SHP77 treated with DMSO at 0.1 percent for 48 hours (cell line): ENCODE measurements at places on chromosomes 6 and 20.
A peak's percentile ranks its signal among the peaks of the same experiment; 100 is the strongest.

DNA sequence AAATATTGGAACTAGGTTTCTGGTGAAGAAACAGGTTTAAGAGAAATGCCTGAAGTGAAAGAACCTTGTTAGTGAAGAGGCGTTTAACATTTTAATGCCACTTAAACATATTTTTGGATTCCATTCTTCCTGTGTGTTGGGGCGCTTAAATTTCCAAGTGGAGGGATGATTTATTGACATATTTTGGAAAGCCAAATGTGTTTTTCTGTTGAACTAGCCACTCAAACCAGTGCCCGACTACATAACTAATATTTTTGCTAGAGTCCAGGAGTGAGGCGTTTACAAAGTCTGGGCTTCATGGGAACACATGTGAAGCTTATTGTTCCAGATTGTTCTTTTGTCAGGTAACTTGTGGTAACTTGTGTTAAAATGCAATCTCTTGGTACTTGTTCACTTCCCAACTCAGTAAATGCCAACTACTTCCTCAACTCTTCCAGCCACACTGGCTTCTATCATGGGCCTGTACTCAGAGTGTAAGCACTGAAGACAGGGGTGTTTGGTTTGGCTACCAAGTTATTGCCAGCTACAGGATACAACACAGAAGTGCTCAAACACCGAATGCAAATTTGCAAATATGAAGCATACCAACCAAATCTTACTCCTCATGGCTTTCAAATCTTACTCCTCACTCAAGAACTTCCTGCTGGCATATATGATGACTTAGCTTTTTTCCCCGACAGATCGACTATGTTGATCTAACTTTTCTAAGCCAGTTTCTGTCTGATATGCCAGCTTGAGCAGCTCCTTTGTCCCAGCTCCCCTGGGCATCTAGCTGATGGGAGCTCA is 2.0 kb upstream of the ZNFX1 start:
- no peak for DNase-seq

DNA sequence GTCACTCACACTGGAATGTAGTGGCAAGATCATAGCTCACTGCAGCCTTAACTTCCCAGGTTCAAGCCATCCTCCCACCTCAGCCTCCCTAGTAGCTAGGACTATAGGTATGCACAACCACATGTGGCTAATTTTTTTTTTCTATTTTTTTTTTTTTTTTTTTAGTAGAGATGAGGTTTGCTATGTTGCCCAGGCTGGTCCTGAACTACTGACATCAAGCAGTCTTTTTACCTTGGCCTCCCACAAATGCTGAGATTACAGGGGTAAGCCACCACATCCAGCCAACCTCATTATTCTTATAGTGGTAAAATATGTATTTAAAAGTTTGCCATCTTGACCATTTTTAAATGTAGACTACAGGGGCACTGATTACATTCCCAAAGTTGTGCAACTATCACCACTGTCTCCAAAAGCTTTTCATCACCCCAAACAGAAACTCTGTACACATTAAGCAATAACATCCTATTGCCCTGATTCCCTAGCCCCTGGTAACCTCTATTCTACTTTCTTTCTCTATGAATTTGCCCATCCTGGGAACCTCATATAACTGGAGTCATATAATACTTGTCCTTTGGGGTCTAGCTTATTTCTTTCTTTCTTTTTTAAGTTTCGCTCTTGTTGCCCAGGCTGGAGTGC is 268.0 kb upstream of the JARID2 start:
- DNase-seq, result no peak

DNA sequence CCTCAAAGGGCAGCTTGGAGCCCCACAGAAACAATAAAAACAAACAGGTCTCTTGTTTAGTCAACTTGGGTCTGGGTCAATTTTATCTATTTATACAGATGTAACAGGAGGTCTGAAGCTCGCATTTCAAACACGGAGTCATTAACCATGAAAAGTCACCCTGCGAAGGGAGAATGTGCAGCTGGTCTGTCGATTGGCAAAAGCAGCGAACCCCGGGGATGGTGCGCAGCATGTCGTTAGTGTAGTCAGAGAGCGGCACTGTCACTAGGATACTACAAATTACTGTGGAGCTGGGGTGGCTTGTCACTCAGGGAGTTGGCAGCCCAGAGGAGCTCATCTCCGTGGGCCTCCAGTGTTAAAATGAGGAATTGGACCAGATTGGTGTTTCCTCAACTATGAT is 190.4 kb upstream of the ARG1 start:
- no peak for DNase-seq

- DNase-seq, result no peak
Observed at GRCh38 chr20:48635361-48635760, 192.4 kb downstream of the PREX1 start.

- DNase-seq, result no peak
Observed at GRCh38 chr6:134281388-134281787, 36.5 kb downstream of the SGK1 start.

DNA sequence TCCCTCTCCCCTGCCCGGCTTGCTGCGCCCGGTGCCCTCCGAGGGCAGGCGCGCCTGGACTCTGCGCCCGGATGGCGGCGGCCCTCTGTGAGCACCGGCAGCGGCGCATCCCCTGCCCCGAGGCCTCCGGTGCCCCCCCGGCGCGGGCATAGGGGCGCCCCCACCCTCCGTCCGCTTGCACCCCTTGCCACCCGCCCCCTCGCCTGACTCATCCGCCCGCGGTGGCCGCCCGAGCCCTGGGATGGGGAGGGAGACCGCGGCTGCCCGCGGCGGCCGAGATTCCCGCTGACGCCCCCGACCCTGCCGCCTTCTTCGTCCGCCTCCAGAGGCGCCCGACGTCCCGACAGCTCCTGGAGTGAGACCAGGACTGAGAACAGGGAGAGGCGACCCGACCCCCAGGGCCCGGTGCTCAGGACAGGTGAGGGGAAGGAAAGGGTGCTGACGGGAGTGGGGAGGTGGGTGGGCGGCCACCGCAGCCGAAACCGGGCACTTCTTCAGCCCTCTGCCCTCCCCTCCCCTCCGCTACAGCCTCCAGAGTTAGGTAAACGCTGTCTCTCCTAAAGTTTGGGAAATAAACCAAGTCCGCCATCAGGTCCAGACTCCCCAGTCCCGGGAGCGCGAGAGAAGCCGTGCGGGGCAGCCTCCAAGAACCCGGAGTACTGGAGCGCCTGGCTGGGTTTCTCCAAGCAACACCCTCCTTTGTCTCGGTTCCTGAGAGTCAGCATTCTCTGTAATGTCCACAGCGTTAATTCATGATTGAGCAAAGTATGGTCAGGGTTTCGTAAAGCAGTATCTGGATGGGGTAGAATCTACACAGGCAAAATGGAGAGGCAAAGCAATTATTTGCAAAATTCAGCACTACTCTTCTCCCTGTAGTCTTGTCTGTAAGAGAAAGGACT is 539 bp downstream of the TMEM200A start:
- peak; percentile 31 for DNase-seq

DNA sequence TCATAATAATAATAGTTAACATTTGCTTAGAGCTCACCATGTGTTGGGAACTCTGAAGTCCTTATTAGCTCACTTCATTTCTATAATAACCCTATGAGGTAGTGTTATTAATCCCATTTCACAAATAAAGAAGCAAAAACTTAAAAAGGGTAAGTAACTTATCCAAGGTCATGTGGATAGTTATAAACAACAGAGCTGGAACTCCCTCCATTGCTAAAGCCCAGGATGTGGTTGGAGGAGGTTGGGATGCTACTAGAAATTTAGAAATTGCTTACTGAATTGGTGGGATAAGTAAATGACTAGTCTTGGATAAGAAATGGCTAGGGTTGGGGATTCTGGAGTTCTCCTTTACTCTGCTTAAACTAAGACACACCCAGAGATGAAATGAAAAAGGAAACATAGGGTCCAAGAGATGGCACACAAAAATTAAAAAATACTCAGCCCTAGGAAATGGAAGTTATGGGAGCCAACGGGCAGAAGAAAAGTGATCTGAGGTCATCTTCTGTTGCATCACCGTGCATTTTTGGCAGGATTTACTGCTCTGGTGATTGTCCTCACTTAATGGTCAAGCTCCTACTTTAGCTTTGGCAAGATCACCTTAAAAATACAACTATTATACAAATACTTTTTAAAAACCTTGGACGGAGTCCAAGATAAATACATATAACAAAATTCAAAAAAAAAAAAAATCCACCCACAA is 7.7 kb upstream of the CLIC5 start:
- no peak for DNase-seq

GRCh38 chr20:41872930-41873329 is 254.8 kb upstream of the CHD6 start:
- no peak for DNase-seq
